Large intestine (tissue), 12 donors: ENCODE measurements at places on chromosomes 1 and 21. TPM values are rescaled to one million over a fixed set of nuclear protein-coding genes. Genes with fewer than 3 reads are reported as not detected.

GRCh38 chr1:165841582-165842017 lies 14.2 kb downstream of the UCK2 start:
- no peaks in the 10 kb centered on the region for H3K36me3 ChIP-seq
- H3K27me3 ChIP-seq = no peaks in the 10 kb centered on the region
- no peak overlapping the region for H3K27ac ChIP-seq
- DNase-seq = no peak
- H3K4me1 ChIP-seq = peaks cover 5% of the 10 kb centered on the region
- H3K4me3 ChIP-seq = no peak overlapping the region

DNA sequence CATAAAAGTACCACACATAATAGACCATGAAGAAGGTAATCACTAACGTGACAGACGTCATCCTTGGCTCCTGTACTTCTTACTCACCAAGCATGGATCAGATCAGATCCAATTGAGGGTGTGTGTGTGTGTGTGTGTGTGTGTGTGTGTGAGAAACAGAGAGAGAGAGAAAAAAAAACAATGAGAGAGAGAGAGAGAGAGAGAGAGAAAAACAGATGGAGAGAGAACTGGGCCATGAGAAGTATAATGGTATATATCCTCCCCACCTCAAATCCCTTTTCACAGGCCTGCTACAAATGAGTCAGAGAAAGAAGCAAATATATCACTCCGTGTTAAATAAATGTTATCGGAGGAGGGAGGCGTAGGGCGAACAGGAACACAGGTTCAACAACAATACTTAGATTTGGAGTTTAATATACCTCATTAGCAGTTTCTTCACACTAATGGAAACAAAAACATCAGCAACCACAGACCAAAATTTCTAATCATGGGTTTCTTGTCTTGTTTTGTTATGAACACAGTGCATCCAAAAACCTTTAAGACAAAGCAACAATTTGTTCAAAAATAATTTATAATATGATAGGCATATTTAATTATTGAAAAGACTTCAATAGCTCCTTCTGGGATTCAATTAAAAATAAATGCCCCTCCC lies 45.3 kb downstream of the TIAM1 start:
- H3K27ac ChIP-seq = no peak overlapping the region
- no peaks in the 10 kb centered on the region for H3K36me3 ChIP-seq
- no peak overlapping the region for H3K4me3 ChIP-seq
- H3K4me1 ChIP-seq = peaks cover 9% of the 10 kb centered on the region
- no peak for DNase-seq

GRCh38 chr1:228513236-228513900 lies 26.2 kb downstream of the RNF187 start:
- H3K36me3 ChIP-seq = no peaks in the 10 kb centered on the region
- H3K27me3 ChIP-seq = peaks cover 47% of the 10 kb centered on the region
- no peak overlapping the region for H3K27ac ChIP-seq
- no peak for DNase-seq
- H3K4me1 ChIP-seq = no peaks in the 10 kb centered on the region
- H3K4me3 ChIP-seq = no peak overlapping the region

HYI gene
- 68.1 TPM for polyA plus RNA-seq

AMPD1 gene
- polyA plus RNA-seq = 0.13 TPM

GRCh38 chr1:15417059-15417934 lies 7.6 kb downstream of the EFHD2 start:
- peak overlapping the region; percentile 52 for H3K27ac ChIP-seq
- peaks cover 29% of the 10 kb centered on the region for H3K36me3 ChIP-seq
- no peaks in the 10 kb centered on the region for H3K27me3 ChIP-seq
- peak; percentile 89 for DNase-seq
- H3K4me1 ChIP-seq = peaks cover 37% of the 10 kb centered on the region

GRCh38 chr21:37183749-37184148 lies 83.4 kb downstream of the VPS26C start:
- no peaks in the 10 kb centered on the region for H3K27me3 ChIP-seq
- no peak overlapping the region for H3K27ac ChIP-seq

VWA5B1 gene
- 0.40 TPM for polyA plus RNA-seq

ARID1A gene
- polyA plus RNA-seq = 64.2 TPM

DNA sequence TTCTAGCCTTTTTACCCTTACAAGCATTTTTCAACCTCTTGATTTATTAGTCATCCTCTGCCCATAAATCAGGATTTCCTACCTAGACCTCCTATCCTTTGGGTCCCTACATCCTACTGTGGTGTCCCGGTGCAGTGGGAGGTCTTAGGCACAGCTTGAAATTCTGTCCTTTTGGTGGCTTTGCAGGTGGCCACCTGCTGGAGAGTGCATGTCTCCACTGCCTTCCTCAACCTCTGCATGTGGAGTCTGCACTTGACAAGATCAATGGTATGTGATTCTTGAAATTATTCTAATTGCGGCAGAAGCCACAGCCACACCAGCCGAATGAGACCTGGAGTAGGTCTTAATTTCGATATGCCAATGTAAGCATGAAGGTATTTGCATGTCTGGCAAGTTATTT lies 11.4 kb upstream of the KCNA3 start:
- H3K27me3 ChIP-seq = no peaks in the 10 kb centered on the region
- H3K4me3 ChIP-seq = no peak overlapping the region
- no peak overlapping the region for H3K27ac ChIP-seq
- H3K36me3 ChIP-seq = no peaks in the 10 kb centered on the region

GRCh38 chr1:165073185-165074007 lies 283.1 kb downstream of the LMX1A start:
- no peaks in the 10 kb centered on the region for H3K4me1 ChIP-seq
- no peak overlapping the region for H3K27ac ChIP-seq
- H3K36me3 ChIP-seq = no peaks in the 10 kb centered on the region
- peak; percentile 38 for DNase-seq
- no peaks in the 10 kb centered on the region for H3K27me3 ChIP-seq
- no peak overlapping the region for H3K4me3 ChIP-seq

DNA sequence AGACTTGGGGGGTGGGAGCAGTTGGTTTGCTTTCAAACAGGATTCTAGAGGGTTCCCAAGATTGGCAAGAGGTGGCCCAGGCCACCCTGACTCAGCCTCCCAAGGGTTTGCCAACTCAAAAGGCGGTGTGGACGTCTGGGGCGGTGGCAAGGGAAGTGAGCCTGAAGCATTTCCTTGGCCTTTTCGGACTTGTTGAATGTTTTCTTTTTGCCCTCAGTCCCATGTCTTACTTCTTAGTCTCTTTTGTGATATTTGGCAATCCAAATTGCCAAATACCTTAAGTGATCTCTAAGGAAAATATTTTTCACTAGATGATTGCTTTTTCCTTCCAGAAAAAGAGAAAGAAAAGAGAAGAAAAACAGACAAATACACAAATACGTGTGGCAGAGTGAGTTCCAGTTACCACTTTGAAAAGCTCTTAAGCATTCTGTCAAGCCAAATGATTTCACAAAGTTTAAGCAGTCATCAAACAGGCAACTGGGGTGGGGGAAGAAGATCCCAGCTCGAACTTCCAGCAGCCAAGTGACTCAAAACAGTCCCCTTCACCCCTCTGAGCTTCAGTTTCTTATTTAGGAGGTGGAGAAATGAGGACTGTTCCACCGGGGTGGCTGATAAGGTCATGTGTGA lies 374.6 kb upstream of the USP24 start:
- no peaks in the 10 kb centered on the region for H3K27me3 ChIP-seq
- no peak overlapping the region for H3K27ac ChIP-seq
- H3K4me3 ChIP-seq = no peak overlapping the region
- no peaks in the 10 kb centered on the region for H3K4me1 ChIP-seq
- no peak for DNase-seq

DNA sequence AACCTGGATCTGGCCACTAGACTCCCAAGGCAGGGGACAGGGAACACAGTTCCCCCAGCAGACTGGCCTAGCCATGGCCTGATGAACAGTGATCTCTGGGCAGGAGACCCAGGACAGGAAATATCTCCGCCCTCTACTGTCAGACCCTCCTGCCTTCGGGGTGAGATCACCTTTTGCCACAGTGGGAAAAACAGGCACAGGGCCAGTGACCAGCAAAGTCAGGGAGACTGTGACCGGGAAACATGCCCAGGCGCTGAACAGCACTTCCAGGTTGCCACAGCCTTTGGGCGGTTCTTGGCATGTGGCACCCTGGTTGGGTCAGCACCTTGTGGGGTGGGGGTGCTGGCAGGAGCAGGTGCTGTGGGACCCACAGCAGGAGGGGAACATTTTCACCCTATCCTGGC lies 8.9 kb upstream of the ZNF669 start:
- H3K4me1 ChIP-seq = no peaks in the 10 kb centered on the region
- DNase-seq = no peak
- H3K27ac ChIP-seq = no peak overlapping the region
- no peaks in the 10 kb centered on the region for H3K36me3 ChIP-seq
- peaks cover 32% of the 10 kb centered on the region for H3K27me3 ChIP-seq

DNA sequence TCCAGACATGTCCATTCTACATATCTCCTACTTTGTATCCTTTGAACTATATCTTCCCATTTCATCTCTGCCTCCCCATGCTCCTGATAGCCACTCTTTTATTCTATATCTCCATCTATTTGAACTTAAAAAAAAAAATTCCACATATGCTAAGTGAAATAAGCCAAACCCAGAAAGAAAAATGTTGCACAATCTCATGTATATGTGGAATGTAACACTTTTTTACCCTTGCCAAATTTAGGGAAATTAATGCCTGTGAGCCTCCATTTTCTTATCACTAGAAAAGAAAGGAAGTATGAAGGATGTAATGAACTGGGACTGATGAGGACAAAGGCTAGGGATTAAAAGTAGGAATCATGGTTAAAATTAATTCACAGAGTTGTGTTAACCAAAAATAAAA lies 53.5 kb downstream of the RGS13 start:
- no peak overlapping the region for H3K4me3 ChIP-seq
- H3K4me1 ChIP-seq = no peaks in the 10 kb centered on the region
- H3K27me3 ChIP-seq = no peaks in the 10 kb centered on the region
- no peak for DNase-seq
- H3K36me3 ChIP-seq = no peaks in the 10 kb centered on the region
- H3K27ac ChIP-seq = no peak overlapping the region

FAM167B gene
- polyA plus RNA-seq = 2.8 TPM

DNA sequence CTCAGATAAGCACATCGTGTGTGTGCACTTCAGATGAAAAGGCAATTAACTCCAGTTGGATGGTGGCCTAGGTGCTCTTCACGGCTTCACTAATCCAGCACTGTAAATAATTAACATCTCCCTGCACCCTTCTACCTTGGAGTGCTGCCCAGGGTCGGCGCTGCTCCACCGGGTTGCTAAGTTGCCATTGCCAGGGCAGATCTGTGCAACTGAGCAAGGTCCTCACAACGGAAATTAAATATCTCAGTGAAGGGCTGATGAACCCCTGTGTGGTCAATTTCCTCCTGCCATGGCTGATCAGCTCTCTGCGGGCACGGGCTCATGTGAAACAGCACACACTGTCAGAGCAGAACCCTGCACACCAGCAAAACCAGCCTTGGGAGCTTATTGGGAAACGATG lies 63.2 kb downstream of the SYDE2 start:
- no peaks in the 10 kb centered on the region for H3K27me3 ChIP-seq
- DNase-seq = peak; percentile 84
- peaks cover 35% of the 10 kb centered on the region for H3K4me1 ChIP-seq
- no peak overlapping the region for H3K27ac ChIP-seq
- no peak overlapping the region for H3K4me3 ChIP-seq
